ENCODE measurements at places on chromosomes 12 and 14.

- no peak for DNase-seq
Measured at GRCh38 chr14:82387699-82388098, 854.0 kb upstream of the SEL1L start.

- no peak for DNase-seq
Measured at GRCh38 chr12:38783304-38783703, 122.1 kb downstream of the CPNE8 start.

GRCh38 chr12:11559626-11560340 is 89.7 kb upstream of the ETV6 start:
- DNase-seq = no peak

DNA sequence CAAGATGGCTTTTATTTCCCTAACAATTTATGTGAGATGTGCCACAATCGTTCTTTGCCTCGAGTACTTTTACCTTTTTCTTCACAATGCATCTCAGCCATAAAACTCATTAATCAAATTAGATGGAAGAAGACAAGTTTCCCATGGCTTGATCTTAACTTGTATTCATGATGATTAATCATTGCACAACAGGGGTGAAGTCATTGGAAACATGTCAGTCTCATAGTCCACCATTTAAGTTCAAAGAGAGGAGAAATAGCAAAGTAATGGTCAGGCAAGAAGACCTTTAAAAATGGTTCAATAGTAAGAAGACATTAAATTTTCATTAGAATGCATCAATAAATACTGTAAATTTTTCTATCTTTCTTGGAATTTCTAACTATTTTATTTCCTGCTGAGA is 136.3 kb downstream of the FOXG1 start:
- no peak for DNase-seq

All from osteocyte (in vitro differentiated cells).